ENCODE measurements at places on chromosomes 6 and 20. TPM values are rescaled to one million over a fixed set of nuclear protein-coding genes. Genes with fewer than 3 reads are reported as not detected.

Gene ARFGEF3
- 40.1 TPM for total RNA-seq

Gene ADGRF5
- 25.9 TPM for total RNA-seq

Gene ARMH2
- not detected for total RNA-seq

Gene MTFR2
- total RNA-seq = 0.75 TPM

DNA sequence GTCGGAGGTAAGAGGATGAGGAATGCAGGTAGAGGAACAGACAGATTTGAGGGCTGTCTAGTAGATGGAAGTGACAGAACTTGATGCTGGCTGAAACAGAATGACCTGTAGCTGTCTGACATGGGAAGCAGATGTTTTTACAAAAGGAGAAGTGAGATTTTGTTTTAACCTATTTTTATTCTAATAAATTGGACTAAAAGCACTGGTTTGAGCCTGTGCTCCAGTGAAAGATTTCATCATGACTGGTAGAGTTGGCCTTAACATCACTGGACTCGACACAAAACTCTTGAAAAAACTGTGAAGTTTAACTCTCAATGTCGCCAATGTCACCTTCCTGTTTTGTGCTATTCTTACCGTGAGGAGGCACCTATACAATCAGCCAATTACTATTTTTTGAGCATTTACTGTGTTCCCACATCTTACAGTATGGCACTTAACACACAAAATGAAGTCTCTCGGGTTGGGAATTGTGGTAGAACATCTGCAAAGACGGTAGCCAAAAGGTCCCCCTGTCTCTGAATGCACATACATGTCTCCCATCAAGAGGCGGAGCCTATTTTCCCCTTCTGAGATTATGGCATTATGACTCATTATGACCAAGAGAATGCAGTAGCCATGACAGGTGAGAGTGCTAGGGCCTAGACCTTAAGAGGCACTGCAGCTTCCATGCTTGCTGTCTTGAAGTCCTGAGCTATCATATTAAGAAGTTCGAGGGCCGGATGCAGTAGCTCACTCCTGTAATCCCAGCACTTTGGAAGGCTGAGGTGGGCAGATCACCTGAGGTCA is 93.2 kb downstream of the FOXF2 start:
- no peak for DNase-seq

- no peak for DNase-seq
Measured at GRCh38 chr20:37405351-37405897, 59.5 kb downstream of the SRC start.

DNA sequence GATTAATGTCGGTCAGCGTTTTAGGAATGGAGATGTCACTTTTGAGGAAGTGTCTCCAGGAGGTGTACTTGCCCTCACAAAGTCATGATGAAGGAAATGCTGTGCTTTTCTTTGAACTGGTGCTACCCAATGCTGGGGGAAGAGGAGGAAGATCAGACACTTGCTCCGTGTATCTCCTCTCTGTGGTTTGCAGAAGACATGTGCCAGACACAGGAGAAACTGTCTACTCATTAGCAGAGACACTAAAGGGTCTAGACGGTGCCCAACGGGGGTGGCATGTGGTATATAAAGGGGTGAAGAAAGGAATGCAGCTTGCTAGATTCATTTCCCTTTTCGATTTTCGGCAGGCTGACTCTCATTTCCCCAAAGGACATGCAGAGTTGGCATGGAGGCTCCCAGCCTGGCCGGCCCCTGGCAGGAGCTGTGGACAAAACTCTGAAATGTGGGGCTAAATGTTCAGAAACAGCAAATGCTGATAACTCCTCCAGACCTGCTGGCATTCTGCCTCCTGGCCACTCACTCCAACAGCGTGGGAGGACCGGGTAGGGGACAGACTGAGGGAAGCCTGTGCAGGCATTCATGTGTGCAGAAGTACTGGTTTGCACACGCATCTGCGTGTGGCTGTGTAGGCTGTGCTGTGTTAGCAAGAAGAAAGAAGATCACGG is 59.6 kb upstream of the QKI start:
- DNase-seq = no peak

DNA sequence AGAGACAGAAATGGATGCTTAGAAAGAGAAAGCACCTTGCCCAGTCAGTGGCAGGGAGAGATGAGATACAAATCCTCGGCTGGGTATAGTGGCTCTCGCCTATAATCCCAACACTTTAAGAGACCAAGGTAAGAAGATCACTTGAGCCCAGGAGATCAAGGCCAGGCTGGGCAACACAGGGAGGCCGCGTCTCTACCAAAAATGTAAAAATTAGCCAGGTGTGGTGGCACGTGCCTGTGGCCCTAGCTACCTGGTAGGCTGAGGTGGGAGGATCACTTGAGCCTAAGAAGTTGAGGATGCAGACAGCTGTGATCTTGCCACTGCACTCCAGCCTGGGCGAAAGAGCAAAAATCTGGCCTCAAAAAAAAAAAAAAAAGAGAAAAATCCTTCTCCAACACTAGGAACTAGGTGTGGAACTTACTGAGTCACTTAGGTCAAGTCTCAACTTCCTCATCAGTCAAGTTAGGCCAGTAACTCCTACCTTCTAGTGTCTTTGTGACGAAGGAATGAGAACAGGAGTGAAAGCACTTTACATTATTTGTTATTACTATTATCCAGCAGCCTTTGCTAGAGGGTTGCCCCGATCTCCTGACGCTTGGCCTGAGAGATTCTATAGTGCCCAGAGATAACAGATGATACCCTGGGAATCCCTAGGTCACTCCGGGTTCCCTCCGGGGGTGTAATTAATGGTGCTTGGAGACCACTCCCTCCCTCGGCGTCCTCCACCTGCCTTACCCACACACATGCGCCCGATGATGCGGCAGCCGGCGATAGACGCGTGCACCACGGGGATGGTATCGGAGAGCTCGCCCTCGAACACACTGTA is 918 bp downstream of the EIF6 start:
- no peak for DNase-seq

GRCh38 chr6:1514078-1514477 is 95.6 kb upstream of the FOXC1 start:
- DNase-seq = no peak
